ENCODE measurements at places on chromosomes 3 and 15.

- no peak for DNase-seq
Measured at GRCh38 chr3:29937185-29937584, 656.3 kb downstream of the RBMS3 start.

DNA sequence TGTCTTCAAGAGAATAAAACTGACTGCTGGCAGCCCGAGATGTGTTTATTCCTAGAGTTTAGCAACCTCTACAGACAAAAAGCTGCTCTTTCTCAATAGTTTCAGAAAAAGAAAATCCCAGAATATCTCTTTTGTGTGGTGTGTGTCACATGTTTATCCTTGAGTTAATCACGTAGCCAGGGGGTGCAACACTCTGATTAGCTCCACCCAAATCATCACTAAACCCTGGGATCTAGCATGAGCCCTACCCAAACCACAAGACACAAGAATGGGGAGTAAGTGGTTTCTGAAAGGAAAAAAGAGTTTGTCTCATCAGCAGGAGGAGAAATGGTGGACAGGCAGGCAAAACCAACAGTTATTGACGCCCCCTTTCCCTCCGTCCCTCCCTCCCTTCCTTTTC, 78.5 kb upstream of the AGBL1 start:
- DNase-seq = no peak

- DNase-seq = no peak
Measured at GRCh38 chr3:108093021-108093420, 2.2 kb upstream of the CD47 start.

GRCh38 chr3:129632977-129633376, 26.5 kb upstream of the PLXND1 start:
- no peak for DNase-seq

- DNase-seq = no peak
Measured at GRCh38 chr15:69713726-69714559, 261.3 kb downstream of the RPLP1 start.

GRCh38 chr15:90818251-90819210, 49.9 kb upstream of the FURIN start:
- no peak for DNase-seq

- DNase-seq = no peak
Measured at GRCh38 chr15:93165734-93166470, 76.9 kb upstream of the RGMA start.

DNA sequence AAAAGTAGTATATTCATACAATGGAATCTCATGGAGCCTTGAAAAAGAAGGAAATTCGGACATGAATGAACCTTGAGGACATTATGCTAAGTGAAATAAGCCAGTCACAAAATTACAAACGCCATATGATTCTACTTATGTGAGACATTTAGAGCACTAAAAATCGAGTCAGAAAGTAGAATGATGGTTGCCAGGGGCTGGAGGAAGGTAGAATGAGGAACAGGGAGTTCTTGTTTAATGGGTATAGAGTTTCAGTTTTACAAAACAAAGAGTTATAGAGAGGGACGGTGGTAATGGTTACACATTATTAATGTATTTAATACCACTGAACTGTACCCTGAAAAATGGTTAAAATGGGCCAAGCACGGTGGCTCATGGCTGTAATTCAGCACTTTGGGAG, 19.5 kb downstream of the UBXN7 start:
- DNase-seq = no peak

- no peak for DNase-seq
Measured at GRCh38 chr3:72613871-72614270, 234.4 kb downstream of the SHQ1 start.
